Smooth muscle cell of bladder (primary cell): ENCODE measurements at places on chromosomes 5 and 9. TPM values are rescaled to one million over a fixed set of nuclear protein-coding genes. Genes with fewer than 3 reads are reported as not detected.

The PRSS3 gene
- total RNA-seq, result 14.6 and 28.4 TPM in 2 replicates

The PCDHGB1 gene
- total RNA-seq, result 2.3 and 3.3 TPM in 2 replicates

The NFX1 gene
- total RNA-seq, result 22.0 and 23.3 TPM in 2 replicates

The PPP3R2 gene
- total RNA-seq, result not detected in 2 replicates

The FAXDC2 gene
- 5.1 and 6.0 TPM in 2 replicates for total RNA-seq

The BAAT gene
- not detected in 2 replicates for total RNA-seq
